Natural killer cell treated with Interleukin-12 subunit alpha and Interleukin-12 subunit beta and Interleukin-15 and Interleukin-18, amount 100 ng/mL, for 72 hours (primary cell): ENCODE measurements at places on chromosomes 2 and 18. TPM values are rescaled to one million over a fixed set of nuclear protein-coding genes. Genes with fewer than 3 reads are reported as not detected.

- no peaks in the 10 kb centered on the region for H3K4me1 ChIP-seq
- H3K36me3 ChIP-seq = no peaks in the 10 kb centered on the region
- H3K27me3 ChIP-seq = peaks cover 20% of the 10 kb centered on the region
- DNase-seq = no peak
- H3K4me3 ChIP-seq = no peak overlapping the region
Measured at GRCh38 chr2:42073739-42074503, 26.1 kb downstream of the PKDCC start.

DNA sequence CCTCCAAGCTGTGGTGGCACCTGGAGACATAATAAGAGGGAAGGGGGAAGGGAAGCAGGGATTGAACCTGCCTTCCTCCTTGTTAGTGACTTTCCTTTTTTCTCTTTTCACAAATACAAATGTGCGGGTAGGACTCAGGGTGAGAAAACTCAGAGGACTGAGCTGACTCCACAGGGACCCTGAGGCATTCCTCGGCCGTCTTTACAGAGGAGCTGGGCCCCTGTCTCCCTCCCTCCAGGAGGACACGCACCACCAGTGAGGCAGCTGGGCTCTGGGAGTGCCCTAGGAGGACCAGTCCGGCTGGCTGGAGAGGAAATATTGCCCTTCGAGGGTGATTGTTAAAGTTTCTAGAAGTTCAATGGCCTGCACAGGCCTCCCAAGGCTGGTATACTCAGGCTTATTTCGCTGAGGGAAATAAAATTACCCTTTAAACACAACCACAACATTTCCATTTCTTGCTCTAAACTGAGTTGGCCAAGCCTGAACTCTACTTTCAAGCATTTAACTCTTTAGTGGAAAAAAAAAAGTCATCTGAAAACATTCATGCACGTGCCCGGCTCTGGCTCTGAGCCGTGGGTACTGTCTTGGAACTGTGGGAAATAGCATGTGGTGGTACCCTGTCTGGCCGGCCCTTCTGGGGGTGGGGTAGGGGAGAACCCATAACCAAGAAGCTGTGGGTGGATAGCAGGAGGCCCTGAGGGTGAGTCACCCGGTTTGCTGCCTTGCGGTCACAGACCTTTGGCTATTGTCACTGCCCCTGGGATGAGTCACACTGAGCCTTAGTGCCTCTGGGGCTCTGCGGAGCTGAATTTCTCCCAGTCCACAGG, 116.0 kb downstream of the COPS8 start:
- H3K27me3 ChIP-seq = peaks cover 12% of the 10 kb centered on the region
- no peak for DNase-seq
- H3K27ac ChIP-seq = no peak overlapping the region
- no peak overlapping the region for H3K4me3 ChIP-seq
- no peaks in the 10 kb centered on the region for H3K36me3 ChIP-seq

DNA sequence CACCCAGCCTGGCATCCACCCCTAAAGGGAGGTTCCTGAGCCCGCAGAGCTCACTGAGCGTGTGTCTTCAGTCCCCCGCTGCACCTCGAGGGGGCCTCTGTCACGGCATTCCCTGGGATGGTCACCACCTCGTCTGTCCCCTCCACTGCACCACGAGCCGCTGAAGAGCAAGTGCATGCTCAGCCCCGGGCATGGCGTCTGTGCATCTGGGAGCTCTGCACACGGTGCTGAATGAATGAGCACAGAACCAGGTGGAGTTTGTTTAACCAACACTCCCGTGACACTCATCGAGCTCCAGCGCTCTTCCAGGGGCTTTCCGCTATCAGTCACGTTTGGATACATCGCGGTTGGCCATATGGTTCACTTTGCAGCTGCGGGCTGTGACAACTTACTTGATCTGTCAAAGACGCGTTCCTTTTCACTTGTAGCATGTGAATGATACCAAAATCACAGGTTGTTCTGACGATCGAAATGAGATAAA, 9.2 kb downstream of the ALLC start:
- no peak overlapping the region for H3K4me3 ChIP-seq
- no peaks in the 10 kb centered on the region for H3K4me1 ChIP-seq
- H3K27ac ChIP-seq = no peak overlapping the region
- H3K27me3 ChIP-seq = peaks cover 4% of the 10 kb centered on the region

GRCh38 chr2:123961576-123961975, 63.5 kb upstream of the CNTNAP5 start:
- H3K36me3 ChIP-seq = no peaks in the 10 kb centered on the region
- H3K27me3 ChIP-seq = no peaks in the 10 kb centered on the region
- H3K27ac ChIP-seq = no peak overlapping the region

Gene KCNJ3
- not detected for total RNA-seq

Gene PFN4
- not detected for total RNA-seq
